ENCODE measurements at places on chromosomes 6 and 20.
A peak's percentile ranks its signal among the peaks of the same experiment; 100 is the strongest.

GRCh38 chr6:85675030-85675819 is 32.5 kb upstream of the SYNCRIP start:
- DNase-seq, result peak; percentile 34

DNA sequence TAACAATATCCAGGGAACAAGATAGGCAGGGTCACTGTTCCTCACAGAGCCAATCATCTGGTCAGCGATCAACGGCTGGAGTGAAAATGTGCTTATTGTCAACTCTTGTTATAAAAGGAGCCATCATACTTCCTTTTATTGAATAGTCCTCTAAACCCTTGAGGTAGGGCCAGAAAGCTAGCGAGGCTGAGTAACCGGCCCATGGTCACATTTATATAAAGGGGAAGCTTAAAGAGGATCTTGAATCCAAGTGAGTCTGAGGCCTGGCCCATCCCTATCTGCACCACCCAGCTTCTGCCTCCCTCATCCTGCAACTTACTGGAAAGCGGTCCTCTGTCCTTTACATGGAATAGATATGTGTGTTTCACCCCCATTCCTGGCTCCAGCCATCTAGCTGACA is 9.5 kb downstream of the PHACTR3 start:
- no peak for DNase-seq

DNA sequence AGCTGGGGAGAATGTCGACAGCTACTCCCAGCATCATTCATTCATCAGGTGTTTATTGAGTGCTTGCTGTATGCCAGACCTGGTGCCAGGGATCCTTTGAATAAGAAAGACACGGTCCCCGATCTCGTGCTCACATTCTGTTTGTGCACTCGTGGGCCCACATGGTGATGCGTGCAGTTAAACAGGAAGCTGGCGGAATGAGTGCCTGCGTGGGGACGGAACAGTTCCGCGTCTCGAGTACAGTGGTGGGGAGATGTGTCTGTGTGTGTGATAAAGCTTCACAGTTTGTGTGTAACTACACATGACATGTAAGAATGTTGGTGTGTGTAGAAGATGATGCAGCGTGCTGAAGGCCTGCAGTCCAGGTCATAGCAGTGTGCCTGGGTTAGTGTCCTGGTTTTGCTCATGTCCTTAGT is 6.5 kb downstream of the RBM38 start:
- no peak for DNase-seq

- no peak for DNase-seq
Measured at GRCh38 chr20:47768016-47768824, 17.1 kb downstream of the SULF2 start.

GRCh38 chr6:29709188-29709587 is 14.0 kb upstream of the HLA-F start:
- DNase-seq, result no peak
